Vagina (tissue), 2 donors: ENCODE measurements at places on chromosomes 4 and X. TPM values are rescaled to one million over a fixed set of nuclear protein-coding genes. Genes with fewer than 3 reads are reported as not detected.
A peak's percentile ranks its signal among the peaks of the same experiment; 100 is the strongest.

Gene PCDH18
- 32.9 TPM for total RNA-seq

Gene TMPRSS11B
- 40.8 TPM for total RNA-seq

Gene MAGEB17
- total RNA-seq = not detected

Gene ADRA2C
- 17.2 TPM for total RNA-seq

Gene ZNF630
- total RNA-seq = 4.7 TPM

Gene ADAM29
- not detected for total RNA-seq

- no peak overlapping the region for H3K27ac ChIP-seq
- H3K36me3 ChIP-seq = no peaks in the 10 kb centered on the region
- H3K27me3 ChIP-seq = no peaks in the 10 kb centered on the region
- DNase-seq = no peak
- H3K4me1 ChIP-seq = no peaks in the 10 kb centered on the region
These were observed 30.9 kb upstream of the INTS6L start for GRCh38 chrX:135489542-135489941.

DNA sequence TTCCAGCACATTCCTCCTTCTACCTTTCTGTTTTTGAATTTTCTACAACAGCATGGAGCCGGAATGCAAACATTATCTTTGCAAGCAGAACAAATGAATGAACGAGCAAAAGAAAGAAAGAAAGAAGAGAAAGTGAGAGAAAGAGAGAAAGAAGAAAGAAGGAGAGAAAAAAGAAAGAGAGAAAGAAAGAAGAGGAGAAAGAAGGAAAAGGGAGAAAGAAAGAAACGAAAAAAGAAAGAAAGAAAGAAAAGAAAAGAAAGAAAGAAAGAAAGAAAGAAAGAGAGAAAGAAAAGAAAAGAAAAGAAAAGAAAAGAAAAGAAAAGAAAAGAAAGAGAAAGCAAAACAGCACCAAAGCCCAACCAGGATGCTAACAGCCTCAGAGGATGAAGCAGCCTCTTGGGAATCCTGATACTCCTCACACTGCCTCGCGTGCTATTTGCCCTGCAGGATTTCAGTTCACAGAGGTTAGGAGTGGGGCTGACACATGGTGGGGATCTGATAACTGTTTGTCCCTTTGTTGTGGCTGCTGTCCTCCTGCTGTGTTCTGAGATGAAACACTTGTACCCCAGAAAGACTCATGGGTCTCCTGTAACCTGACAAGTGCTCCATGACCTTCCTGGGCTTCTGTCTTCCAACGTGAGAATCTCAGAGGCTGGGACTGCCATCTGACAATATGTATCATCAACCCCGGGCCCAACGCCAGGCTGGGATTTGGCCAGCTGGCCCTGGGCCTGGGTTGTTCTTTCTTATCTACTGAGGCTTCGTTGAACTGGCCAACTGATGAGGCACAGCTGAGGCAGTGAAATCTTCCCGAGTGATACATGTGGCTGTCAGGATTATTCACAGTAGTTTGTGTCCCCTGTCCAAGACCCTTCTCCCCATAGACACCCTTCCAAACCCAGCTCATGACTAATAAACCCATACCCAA lies 61.0 kb downstream of the SEPSECS start:
- H3K27me3 ChIP-seq = no peaks in the 10 kb centered on the region
- H3K27ac ChIP-seq = no peak overlapping the region
- H3K4me1 ChIP-seq = peaks cover 13% of the 10 kb centered on the region
- no peaks in the 10 kb centered on the region for H3K36me3 ChIP-seq

- no peaks in the 10 kb centered on the region for H3K27me3 ChIP-seq
- no peak overlapping the region for H3K27ac ChIP-seq
- no peaks in the 10 kb centered on the region for H3K4me1 ChIP-seq
- DNase-seq = no peak
- no peaks in the 10 kb centered on the region for H3K36me3 ChIP-seq
These were observed 7.8 kb upstream of the NPNT start for GRCh38 chr4:105887508-105887907.

GRCh38 chr4:3829956-3830773 lies 64.0 kb downstream of the ADRA2C start:
- DNase-seq = no peak
- H3K4me3 ChIP-seq = no peak overlapping the region
- no peaks in the 10 kb centered on the region for H3K27me3 ChIP-seq
- no peak overlapping the region for H3K27ac ChIP-seq
- H3K4me1 ChIP-seq = peaks cover 14% of the 10 kb centered on the region

GRCh38 chr4:155952501-155952901 lies 1.2 kb downstream of the CTSO start:
- H3K4me1 ChIP-seq = peaks cover 16% of the 10 kb centered on the region
- H3K4me3 ChIP-seq = peak overlapping the region; percentile 63
- peak overlapping the region; percentile 97 for H3K27ac ChIP-seq
- no peak for DNase-seq

DNA sequence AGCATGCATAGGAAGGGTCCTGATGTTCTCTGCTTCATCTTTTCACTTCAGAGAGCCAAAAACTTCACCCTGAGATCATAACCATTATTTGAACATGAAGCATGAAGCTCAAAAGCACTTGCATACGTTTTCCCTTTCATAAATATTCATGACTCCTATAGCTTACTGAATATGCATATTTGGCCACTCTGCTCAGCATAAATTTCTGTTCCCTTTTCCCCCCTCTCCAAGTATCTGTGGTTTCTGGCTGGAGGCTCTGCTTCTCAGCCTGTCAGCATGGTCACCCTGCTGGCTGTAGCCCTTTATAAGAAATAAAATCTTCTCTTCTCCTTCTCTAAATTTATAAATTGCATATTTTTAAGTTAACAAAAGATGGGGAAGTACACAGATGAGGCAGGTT lies 384.7 kb upstream of the AGA start:
- no peaks in the 10 kb centered on the region for H3K4me1 ChIP-seq
- DNase-seq = no peak
- H3K4me3 ChIP-seq = no peak overlapping the region

DNA sequence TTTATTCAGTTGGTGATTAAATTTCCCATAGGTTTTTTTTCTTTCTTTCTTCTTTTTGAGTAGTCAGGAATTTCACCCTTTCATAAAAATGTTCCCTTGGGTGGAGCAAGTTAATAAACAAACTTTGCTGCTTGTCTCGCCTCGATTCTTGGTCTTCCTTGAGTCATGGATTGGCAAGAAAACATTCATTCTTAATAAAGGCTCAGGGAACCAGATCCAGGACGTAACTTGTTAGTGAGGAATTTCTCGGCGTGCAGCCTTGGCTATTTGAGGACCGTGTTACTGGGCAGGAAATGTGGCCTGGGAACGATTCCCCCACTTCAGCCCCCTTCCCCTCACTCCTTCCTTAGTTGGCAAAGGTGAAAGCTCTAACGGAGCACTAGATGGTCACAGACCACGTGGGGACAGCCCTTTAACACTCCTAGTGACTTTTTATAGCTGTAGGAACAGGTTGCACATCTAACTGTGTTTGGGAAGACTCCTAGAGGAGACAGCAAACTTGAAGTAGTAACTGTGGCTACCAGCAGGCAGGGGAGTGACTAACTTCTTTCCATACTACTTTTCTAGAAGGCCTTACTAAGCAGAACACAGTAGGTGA lies 106.8 kb downstream of the UCHL1 start:
- no peaks in the 10 kb centered on the region for H3K27me3 ChIP-seq
- H3K4me1 ChIP-seq = peaks cover 31% of the 10 kb centered on the region
- DNase-seq = no peak
- no peak overlapping the region for H3K4me3 ChIP-seq
- no peaks in the 10 kb centered on the region for H3K36me3 ChIP-seq

DNA sequence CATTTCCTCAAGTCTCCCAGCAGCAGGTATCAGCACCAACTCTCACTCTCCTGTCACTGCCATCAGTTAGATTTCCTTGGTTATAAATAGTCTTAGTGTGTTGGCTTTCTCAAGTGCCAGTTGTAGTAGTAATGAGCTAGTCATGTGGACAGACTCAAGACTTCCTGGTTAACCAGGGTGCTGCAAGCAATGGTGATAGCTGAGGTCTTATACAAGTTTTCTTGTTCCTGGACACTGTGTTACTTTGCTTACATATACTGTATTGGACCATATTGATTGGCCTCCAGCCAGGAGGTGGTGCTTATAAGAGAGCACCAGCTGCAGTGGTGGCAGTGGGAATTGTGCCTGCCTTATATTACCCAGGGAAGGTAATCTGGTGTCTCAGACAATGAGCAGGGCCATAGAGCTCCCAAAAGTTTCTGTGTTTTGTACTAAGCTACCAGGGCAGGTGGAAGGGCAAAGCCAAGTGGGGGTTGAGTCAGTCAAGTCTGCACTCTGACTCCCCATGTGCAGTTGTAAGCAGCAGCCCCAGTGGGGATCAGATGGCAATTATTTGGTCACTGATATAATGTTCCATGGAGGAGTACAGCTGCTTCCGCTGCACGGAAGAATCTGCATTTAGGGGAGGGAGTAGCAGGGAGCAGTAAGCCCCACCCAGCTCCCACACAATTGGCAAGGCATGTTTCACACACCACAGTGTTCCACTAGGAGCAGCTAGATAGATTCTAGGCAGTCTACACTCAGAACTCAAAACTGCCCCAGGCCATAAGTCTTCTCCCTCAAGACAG lies 24.1 kb upstream of the ZDHHC15 start:
- H3K36me3 ChIP-seq = no peaks in the 10 kb centered on the region
- DNase-seq = no peak
- H3K4me1 ChIP-seq = no peaks in the 10 kb centered on the region
- H3K27me3 ChIP-seq = no peaks in the 10 kb centered on the region
- no peak overlapping the region for H3K27ac ChIP-seq
- H3K4me3 ChIP-seq = no peak overlapping the region

- no peaks in the 10 kb centered on the region for H3K4me1 ChIP-seq
- H3K36me3 ChIP-seq = no peaks in the 10 kb centered on the region
- H3K4me3 ChIP-seq = no peak overlapping the region
- no peak overlapping the region for H3K27ac ChIP-seq
- no peaks in the 10 kb centered on the region for H3K27me3 ChIP-seq
- no peak for DNase-seq
These were observed 50.3 kb downstream of the AGA start for GRCh38 chr4:177391953-177392352.

GRCh38 chr4:38050560-38051350 lies 90.6 kb downstream of the PTTG2 start:
- DNase-seq = no peak
- H3K36me3 ChIP-seq = no peaks in the 10 kb centered on the region
- H3K4me1 ChIP-seq = no peaks in the 10 kb centered on the region
- H3K27me3 ChIP-seq = no peaks in the 10 kb centered on the region

DNA sequence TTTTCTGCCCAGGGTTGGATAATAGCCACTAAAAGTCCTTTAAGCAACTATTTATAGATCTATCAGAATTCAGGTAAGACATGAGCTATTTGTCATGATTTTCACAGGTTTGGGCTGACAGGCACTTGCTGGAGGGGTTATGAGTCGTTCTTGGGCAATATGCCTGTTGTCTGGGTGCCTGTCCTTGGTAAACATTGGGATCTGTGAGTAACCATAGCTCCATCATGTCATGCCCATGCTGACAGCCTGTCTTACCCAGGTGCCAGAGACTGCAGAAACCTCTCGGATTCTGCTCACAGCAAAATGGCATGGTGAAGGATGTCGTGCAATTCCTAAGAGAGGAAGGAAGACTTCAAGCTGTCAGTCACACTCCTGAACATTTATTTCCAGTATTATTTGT lies 116.0 kb upstream of the PUDP start:
- H3K4me1 ChIP-seq = no peaks in the 10 kb centered on the region
- H3K27me3 ChIP-seq = no peaks in the 10 kb centered on the region
- H3K27ac ChIP-seq = no peak overlapping the region
- H3K36me3 ChIP-seq = no peaks in the 10 kb centered on the region
- no peak for DNase-seq

DNA sequence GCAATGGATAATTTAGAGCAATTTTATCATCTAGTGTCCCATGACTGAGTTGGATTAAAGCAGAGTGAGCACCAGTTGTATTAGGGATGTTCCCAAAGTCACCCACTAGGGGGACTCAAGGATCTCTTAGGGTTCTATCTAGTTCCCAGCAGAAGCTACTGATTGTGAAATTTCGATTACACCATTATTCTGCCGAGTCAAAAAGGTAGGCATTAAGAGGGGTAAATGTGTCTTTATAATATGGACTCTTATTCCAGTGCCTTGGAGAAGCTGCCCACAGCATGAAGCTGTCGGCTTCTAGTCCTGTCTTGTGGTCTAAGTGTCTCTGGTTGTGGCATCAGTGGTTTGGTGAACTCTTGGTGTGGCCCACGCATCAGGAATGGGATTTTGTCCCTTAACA lies 53.3 kb downstream of the RGS12 start:
- no peaks in the 10 kb centered on the region for H3K27me3 ChIP-seq
- DNase-seq = no peak
- no peak overlapping the region for H3K4me3 ChIP-seq

GRCh38 chr4:41525129-41525528 lies 12.8 kb upstream of the LIMCH1 start:
- no peaks in the 10 kb centered on the region for H3K27me3 ChIP-seq
- DNase-seq = no peak
- H3K36me3 ChIP-seq = no peaks in the 10 kb centered on the region
- H3K27ac ChIP-seq = no peak overlapping the region
- H3K4me1 ChIP-seq = no peaks in the 10 kb centered on the region

DNA sequence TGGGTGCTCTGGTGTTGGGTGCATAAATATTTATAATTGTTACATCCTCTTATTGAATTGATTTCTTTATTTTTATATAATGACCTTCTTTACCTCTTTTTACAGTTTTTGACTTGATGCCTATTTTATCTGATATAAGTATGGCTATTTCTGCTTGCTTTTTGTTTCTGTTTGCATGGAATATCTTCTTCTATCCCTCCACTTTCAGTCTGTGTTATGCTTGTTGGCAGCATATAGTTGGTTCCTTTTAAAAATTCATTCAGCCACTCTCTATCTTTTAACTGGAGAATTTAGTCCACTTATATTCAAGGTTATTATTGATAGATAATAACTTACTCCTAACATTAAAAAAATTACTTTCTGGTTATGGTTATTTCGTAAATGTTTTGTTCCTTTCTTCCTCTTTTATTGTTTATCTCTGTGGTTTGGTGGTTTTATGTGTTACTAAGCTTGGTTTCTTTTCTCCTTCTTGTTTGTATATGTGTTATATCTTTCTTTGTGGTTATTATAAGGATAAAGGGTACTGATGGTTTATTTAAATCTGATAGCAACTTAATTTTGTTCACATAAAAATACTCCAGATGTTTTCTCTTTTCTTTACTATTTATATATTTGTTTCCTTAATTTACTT lies 69.5 kb downstream of the IL15 start:
- no peaks in the 10 kb centered on the region for H3K4me1 ChIP-seq
- no peak overlapping the region for H3K27ac ChIP-seq
- H3K4me3 ChIP-seq = no peak overlapping the region
- H3K27me3 ChIP-seq = no peaks in the 10 kb centered on the region
- H3K36me3 ChIP-seq = no peaks in the 10 kb centered on the region

DNA sequence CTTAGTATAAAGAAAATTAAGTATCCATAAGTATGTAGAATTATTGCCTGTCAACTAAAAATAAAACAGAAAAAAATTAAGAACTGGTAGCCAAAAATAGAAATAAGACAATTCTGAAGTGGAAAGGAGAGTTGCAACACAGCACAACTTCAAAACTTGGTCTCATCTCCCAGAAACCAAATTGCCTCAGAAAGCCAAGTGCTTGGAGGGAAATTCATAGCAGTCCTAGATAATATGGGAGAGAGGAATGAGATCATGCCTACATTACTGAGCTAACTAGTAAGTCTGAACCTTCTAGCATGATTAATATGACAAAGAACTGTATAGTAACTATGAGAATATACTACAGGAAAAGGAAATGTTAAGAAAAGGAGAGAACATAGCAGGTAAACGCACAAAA lies 256.5 kb downstream of the LDB2 start:
- H3K27me3 ChIP-seq = no peaks in the 10 kb centered on the region
- H3K36me3 ChIP-seq = no peaks in the 10 kb centered on the region
- no peak overlapping the region for H3K27ac ChIP-seq

- no peaks in the 10 kb centered on the region for H3K4me1 ChIP-seq
- no peak for DNase-seq
- no peaks in the 10 kb centered on the region for H3K27me3 ChIP-seq
- H3K27ac ChIP-seq = no peak overlapping the region
These were observed 309.8 kb upstream of the GALNT7 start for GRCh38 chr4:172858731-172859230.
